ENCODE measurements at places on chromosomes 1 and 21. TPM values are rescaled to one million over a fixed set of nuclear protein-coding genes. Genes with fewer than 3 reads are reported as not detected.

Gene TEX38
- not detected for total RNA-seq

Gene IFI6
- 37.1 TPM for total RNA-seq

Gene DISP3
- total RNA-seq, result not detected

Gene VASH2
- total RNA-seq, result 0.26 TPM

Measured in smooth muscle cell of the pulmonary artery (primary cell).